GM13976 (cell line): ENCODE measurements at places on chromosomes 16 and 17.

- no peak for DNase-seq
Measured at GRCh38 chr16:82655720-82656490, 29.1 kb downstream of the CDH13 start.

- no peak for DNase-seq
Measured at GRCh38 chr17:66970140-66970539, 5.6 kb downstream of the CACNG4 start.

DNA sequence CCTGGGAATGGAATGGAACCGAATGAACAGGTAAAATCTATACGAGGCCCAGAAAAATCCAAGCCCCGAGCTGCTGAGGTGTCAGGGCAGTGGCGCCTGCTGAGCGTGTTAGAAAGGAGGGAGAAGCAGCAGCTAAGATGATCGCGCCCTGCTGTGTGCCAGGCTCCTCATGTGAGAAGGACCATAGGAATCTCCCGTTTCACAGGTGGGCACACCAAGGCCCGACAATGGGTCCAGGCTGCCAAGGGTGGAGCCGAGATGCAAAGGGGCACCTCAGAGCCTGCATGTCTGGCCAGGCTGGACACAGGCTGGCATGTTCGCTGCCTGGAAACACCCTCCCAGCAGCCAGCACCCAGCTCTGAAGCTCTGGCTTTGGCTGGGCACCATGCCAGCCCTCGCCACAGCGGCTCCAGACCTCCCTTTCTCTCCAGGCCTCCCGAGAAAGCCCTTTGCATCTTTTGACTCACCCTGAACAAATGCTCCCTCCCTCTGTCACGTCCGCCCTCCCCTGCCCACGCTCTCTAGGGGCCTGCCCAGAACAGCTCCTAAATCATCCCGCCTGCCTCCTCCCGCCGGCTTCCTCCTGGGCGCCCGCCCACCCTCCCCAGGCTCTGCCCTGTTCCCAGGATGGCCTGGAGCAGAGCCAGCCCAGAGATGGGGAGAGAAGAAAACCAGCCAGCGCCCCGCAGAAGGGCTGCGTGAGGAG is 217.8 kb upstream of the GSE1 start:
- DNase-seq: peak; percentile 81

- no peak for DNase-seq
Measured at GRCh38 chr17:19457046-19457445, 46.0 kb downstream of the RNF112 start.

DNA sequence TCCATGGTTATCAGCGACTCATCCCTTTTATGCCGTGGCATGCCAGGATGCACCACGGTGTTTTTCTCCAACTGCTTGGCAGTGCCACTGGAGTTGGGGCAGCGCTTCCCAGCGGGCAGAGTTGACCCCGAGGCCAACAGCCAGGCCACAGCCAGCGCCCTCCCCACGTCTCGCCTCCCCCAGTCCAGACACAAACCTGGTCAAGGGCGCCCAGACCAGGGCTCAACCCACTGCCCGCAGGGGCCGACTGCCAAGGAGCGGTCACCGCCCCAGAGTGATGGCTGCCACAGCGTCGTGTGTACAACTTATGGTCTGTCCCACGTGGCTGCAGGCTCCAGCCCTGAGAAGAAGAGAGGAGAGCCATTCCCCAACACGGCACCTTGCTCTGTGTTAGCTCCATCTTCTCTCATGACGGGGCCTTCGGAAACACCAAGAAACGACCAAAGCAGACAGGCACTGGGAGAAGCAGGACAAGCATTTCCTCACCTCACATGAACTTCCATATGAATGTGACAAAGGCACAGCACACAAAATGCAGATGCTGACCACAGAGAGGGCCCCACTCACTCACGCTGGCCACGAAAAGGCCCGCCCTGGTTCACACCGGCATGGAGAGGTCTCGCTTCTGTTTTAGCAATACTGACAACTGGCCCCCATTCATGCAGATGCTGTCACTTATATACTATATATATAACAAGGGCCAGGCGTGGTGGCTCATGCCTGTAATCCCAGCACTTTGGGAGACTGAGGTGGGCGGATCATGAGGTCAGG is 27.0 kb downstream of the AXIN1 start:
- DNase-seq: peak; percentile 57

DNA sequence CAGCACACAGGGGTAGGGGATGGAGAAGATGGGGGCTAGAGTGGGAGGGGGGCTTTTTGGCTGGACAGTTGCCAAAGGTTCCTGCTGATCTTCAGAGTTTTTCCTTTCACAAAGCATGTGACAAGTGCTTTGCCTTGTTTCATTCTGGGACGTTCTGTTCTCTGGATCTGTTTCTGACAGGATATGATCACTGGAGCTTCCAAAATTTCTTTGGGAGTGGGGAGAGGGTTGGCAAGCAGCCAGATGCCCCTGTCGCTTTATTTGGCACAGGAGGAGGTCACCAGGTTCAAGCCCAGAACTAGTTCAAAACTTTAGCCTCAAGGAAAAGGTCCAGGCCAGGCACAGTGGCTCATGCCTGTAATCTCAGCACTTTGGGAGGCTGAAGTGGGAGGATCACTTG is 68.5 kb upstream of the TBX2 start:
- no peak for DNase-seq

DNA sequence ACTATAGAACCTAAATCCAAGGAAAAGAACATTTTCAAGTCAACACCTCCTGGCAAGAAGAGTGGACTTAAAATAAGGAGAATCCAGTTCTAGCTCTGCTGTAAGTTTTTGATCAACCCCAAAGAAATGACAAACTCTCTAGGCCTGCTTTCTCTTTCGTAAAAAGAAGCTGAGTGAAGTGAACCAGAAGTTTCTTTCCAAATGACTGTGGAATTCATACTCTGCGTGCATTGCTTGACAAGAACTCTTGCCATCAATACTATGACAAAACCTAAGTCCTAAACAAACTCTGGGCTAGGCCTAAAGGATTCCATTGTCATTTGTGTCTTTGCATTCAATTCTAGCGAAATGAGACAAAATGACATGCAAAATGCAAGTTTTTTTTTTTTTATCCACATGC is 187.5 kb upstream of the SOX9 start:
- DNase-seq: no peak

GRCh38 chr17:35745246-35745645 is 7.8 kb downstream of the GAS2L2 start:
- DNase-seq: no peak

DNA sequence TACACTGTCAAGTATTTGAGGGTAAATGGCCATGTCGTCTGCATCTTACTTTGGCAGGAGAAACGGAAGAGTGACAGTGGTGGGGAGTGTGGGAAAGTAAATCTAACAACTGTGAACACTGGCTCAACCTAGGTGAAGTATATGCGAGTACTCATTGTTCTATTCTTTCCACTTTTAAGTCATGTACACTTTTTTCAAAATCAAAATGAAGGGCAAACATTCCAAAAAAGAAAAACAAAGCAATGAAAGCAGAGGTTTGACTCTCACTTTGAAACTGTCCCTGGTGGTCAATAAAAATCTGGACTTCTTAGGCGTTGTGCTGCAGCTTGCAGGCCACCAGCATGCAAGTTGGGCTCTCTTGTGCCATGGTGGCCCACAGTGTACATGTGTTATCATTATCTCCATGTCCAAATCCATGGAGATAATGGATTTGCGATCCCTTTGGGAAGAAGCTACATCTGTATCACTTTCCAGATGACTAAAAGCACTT is 32.7 kb downstream of the STAT5B start:
- no peak for DNase-seq

DNA sequence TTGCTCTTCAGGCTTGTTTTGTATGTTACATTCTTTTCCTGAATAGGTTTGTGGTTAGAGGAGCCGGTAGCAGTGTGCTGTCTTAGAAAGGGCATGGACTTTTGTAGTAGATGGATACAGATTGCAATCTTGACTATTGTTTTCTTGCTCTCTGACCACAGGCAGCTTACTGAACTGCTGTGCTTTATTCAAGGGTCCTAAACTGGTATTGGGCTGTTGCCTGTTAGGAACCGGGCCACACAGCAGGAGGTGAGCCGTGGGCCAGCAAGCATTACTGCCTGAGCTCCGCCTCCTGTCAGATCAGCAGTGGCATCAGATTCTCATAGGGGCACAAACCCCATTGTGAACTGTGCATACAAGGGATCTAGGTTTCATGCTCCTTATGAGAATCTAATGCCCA is 373.9 kb downstream of the CPPED1 start:
- no peak for DNase-seq

DNA sequence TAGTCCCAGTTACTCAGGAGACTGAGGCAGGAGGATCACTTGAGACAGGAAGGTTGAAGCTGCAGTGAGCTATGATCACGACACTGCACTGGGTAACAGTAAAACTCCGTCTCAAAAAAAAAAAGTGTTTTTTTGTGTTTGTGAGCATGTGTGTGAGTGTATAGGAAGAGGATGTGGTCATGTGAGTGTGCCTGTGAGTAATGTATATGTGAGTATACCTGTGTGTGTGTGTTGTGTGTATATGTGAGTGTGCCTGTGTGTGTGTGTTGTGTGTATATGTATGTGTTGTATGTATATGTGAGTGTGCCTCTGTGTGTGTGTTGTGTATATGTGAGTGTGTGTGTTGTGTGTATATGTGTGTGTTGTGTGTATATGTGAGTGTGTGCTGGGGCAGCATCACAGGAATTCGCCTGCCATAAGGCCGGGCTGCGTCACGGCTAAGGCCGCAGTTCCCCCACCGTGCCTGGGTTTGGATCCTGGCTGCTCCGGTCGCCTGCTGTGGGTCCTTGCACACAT is 21.4 kb upstream of the NPTX1 start:
- DNase-seq: no peak

DNA sequence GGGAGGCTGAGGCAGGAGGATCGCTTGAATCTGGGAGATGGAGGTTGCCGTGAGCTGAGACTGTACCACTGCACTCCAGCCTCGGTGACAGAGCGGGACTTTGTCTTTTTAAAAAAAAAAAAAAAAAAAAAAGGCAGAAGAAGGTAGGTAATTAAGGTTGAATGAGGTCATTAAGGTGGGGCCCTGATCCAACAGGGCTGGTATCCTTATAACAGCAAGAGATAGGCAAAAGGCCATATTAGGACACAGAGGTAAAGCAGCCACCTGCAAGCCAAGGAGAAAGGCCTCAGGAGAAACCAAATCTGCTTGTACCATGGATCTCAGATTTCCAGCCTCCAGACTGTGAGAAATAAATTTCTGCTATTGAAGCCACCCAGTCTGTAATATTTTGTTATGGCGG is 60.3 kb downstream of the SPAG9 start:
- no peak for DNase-seq
